ENCODE measurements at places on chromosomes 7 and 10. TPM values are rescaled to one million over a fixed set of nuclear protein-coding genes. Genes with fewer than 3 reads are reported as not detected.

GRCh38 chr10:110081911-110082310 lies 74.1 kb downstream of the ADD3 start:
- no peak overlapping the region for H3K27ac ChIP-seq
- peak; percentile 17 for DNase-seq
- no peaks in the 10 kb centered on the region for H3K36me3 ChIP-seq
- peaks cover 23% of the 10 kb centered on the region for H3K4me1 ChIP-seq

GRCh38 chr10:33228426-33228825 lies 106.0 kb downstream of the NRP1 start:
- no peak overlapping the region for H3K4me3 ChIP-seq
- peaks cover 26% of the 10 kb centered on the region for H3K36me3 ChIP-seq

DNA sequence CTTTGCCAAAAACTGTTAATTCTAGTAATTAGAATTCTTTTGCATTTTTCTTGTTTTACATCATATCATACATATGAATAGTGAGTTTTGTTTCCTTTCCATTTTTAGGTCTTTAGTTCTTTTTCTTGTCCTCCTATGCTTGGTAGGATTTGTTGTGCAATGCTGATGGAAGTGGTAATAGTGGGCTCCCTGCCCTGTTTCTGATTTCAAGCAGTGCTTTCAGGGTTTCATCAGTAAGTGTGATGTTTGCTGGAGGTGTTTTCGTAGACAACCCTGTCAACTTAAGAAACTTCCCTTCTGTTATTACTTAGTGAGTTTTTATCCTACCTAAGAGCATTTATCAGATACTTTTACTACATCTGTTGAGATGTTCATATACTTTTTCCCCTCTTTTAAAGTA lies 50.5 kb downstream of the CSGALNACT2 start:
- H3K36me3 ChIP-seq = peaks cover 4% of the 10 kb centered on the region
- no peaks in the 10 kb centered on the region for H3K4me1 ChIP-seq
- no peak overlapping the region for H3K4me3 ChIP-seq
- no peak for DNase-seq
- no peaks in the 10 kb centered on the region for H3K27me3 ChIP-seq

Gene CDHR1
- total RNA-seq = not detected

Gene KNDC1
- 1.2 TPM for total RNA-seq

Gene TRPV5
- total RNA-seq = not detected

Gene GLI3
- not detected for total RNA-seq

DNA sequence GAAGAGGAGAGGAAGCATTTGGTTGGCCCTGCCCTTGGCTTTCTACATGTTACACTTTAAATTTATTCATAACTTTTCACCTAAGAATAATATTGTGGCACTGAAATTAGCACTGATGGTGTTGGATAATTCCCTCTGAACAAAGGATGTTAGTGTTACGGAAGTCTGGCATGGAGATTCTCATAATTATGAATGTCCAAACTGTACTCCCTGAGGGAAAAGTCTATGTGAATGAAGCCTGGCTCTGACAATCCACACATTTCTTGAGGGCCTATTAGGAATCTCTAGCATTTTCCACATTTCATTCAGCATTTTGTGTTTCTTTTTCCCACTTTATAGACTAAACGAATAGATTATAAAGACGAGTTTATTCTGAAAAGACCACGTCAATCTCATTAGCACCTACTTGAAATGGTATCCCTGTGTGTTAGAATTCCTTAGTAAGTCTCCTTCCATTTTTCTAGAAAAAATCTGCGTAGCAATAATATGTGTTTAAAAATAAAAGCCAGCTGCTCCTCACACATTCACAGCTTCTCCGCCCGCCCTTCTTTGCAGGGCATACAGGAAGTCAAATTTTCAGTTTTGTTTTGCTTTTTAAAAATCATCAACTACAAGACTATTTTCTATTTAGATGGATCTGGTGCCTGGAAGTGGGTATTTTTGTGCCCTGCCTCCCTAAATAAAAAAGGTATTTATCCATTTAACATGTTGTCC lies 131.8 kb upstream of the PALS2 start:
- no peak for DNase-seq
- no peak overlapping the region for H3K27ac ChIP-seq
- H3K4me3 ChIP-seq = no peak overlapping the region
- no peaks in the 10 kb centered on the region for H3K4me1 ChIP-seq
- H3K36me3 ChIP-seq = no peaks in the 10 kb centered on the region

DNA sequence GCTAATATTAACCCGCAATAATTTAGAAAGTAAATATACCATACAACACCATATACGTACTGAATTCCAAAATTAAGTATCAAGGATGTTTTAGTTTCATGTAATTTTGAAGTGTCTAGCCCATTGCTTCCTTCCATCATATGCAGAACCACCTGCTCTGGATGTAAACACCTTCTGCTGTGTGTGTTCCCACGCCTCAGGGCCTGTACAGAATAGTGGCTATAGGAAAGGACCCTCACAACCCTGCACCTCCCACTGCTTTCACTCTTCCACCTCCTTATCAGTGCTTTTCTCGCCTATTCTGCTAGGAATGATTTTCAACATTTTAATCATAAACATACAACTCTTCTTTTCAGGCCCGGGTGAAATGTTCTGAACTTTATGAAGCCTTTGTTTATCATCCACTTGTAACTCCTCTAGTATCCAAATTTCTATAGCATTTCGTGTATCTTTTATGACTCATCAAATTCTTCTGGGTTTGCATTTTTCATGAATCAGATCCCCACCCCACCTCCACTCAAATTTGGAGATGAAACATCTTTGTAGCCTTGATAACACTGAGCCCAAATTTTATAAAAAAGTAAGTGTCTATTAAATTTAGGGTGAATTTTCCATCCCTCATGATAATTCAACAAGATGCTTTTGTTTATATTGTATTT lies 1106.8 kb upstream of the C7orf33 start:
- H3K27ac ChIP-seq = no peak overlapping the region
- H3K27me3 ChIP-seq = no peaks in the 10 kb centered on the region

GRCh38 chr10:122164023-122164601 lies 107.0 kb upstream of the BTBD16 start:
- H3K27ac ChIP-seq = no peak overlapping the region
- no peaks in the 10 kb centered on the region for H3K4me1 ChIP-seq
- no peak for DNase-seq
- H3K4me3 ChIP-seq = no peak overlapping the region
- no peaks in the 10 kb centered on the region for H3K27me3 ChIP-seq
- no peaks in the 10 kb centered on the region for H3K36me3 ChIP-seq

GRCh38 chr10:30364345-30365268 lies 15.5 kb upstream of the MTPAP start:
- peaks cover 7% of the 10 kb centered on the region for H3K4me1 ChIP-seq
- no peak overlapping the region for H3K27ac ChIP-seq
- peaks cover 42% of the 10 kb centered on the region for H3K27me3 ChIP-seq
- H3K4me3 ChIP-seq = no peak overlapping the region
- DNase-seq = no peak
- H3K36me3 ChIP-seq = no peaks in the 10 kb centered on the region

DNA sequence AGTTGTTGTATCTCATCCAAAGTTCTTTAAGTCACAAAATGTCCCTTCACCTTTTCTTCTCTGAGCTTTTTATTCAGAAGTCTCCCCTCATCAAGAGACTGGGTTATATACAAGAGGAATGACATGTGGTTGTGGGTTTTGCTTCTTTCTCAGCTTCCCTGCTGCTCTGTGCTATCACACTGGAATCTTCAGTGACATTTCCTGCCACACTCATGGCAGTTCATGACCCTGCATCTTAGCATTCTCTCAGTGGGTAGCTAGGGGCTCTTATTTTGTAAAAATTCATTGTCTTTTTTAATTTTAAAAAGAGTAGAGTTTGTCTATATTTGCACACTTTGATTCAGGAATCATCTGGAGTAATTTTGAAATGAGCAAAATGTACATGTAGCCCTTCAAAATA lies 236.9 kb upstream of the TMEM229A start:
- no peak overlapping the region for H3K4me3 ChIP-seq
- no peaks in the 10 kb centered on the region for H3K36me3 ChIP-seq
- H3K27me3 ChIP-seq = no peaks in the 10 kb centered on the region
- no peaks in the 10 kb centered on the region for H3K4me1 ChIP-seq
- H3K27ac ChIP-seq = no peak overlapping the region

Measured in Calu3 (cell line).